ENCODE measurements at places on chromosomes 5 and 9.
A peak's percentile ranks its signal among the peaks of the same experiment; 100 is the strongest.

- DNase-seq, result no peak
These were observed 706.4 kb downstream of the SEMA5A start for GRCh38 chr5:8839361-8840055.

GRCh38 chr9:106958955-106959657 is 96.1 kb downstream of the ZNF462 start:
- DNase-seq, result no peak

GRCh38 chr9:77455312-77455927 is 192.7 kb downstream of the GNA14 start:
- no peak for DNase-seq

GRCh38 chr5:119309326-119309725 is 46.5 kb upstream of the TNFAIP8 start:
- no peak for DNase-seq

GRCh38 chr9:130398487-130399240 is 46.1 kb upstream of the ASS1 start:
- DNase-seq, result no peak

DNA sequence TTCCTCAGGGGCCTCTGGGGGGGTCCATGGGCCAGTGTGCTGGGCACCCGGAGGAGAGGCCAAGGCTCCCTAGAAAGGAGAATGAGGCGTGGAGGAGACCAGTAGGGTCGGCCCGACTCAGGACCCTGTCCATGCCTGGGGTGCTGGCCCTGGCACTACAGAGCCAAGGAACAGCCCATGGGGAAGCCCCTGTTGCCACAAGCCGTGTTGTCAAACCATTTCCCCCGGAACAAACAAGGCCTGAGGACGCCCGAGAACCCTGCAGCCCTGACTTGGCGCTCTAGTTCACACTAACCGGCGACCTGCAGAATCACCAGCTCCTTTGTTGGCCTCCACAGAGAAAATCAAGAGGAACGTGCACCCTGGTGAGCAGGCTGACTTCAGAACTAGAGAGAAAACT is 41.6 kb upstream of the SLC12A7 start:
- DNase-seq, result no peak

DNA sequence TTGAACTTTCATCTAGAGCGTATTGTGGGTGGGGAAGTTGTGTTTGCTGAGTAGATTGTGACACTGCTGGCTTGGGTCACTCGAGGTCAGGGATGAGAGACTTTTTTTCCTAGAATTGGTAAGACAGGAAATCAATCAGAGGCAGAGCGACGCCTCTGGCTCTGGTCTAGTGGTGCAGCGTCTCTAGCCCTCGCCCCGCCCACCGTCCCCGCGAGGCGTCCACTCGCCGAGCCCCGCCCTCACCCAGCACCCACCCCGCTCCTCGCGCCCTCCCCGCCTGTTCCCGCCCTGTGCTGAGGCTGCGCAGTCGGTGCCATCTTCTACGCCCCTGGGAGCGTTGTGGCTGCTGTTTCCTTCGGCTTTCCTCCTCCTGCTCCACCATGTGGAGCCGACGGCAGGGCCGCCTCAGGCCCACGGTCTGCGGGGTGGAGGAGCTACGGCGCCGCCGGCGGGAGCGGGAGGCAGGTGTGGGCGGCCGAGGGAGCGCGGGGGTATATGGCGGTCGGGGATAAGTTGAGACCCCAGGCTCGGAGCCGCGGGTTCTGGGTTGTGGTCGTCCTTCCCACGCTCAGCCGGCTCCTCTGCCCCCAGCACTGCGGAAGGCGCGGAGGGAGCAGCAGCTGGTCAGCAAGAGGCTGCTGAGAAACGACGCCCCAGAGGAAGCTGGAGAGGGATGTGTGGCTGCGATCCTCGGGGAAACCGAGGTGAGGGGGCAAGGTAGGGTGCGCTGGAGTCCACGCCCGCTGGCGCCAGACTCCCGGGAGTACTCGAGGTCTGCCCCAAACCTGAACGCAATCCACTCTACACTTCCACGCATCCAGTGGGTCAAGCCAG is at the start of gene TMCO6:
Gene TMCO6 (plus strand): TSS at position 304 of the 834 bp plus-strand sequence. CDS start 77 bp downstream, at position 381.
- peak; percentile 82 for DNase-seq

GRCh38 chr5:154199263-154199662 is 8.7 kb downstream of the GALNT10 start:
- DNase-seq, result no peak

- DNase-seq, result no peak
These were observed 206.0 kb upstream of the DMRTA1 start for GRCh38 chr9:22240619-22241018.

DNA sequence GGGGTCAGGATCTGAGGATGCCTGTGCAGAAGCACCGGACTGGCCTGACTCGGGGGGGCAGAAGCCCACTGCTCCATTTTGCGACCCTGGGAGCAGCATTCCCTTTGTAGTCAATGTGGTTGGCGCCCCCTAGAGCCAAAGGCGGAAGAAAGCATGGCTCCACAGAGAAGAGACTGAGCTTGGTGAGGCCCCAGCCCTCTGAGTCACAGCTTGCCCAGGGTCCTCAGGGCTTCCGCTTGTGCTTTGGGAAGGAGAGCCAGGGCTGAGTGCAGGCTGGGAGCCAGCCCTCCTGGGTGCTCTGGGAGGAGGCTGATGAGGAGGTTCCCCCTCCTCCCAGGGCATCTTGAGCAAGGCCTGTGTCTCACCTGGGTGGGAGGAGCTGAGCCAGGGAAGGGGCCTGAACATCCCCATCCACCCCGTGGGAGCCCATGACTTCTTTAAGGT is 5.5 kb upstream of the AQP3 start:
- DNase-seq, result no peak

- no peak for DNase-seq
These were observed 162.5 kb downstream of the ZNF462 start for GRCh38 chr9:107025260-107026035.

DNA sequence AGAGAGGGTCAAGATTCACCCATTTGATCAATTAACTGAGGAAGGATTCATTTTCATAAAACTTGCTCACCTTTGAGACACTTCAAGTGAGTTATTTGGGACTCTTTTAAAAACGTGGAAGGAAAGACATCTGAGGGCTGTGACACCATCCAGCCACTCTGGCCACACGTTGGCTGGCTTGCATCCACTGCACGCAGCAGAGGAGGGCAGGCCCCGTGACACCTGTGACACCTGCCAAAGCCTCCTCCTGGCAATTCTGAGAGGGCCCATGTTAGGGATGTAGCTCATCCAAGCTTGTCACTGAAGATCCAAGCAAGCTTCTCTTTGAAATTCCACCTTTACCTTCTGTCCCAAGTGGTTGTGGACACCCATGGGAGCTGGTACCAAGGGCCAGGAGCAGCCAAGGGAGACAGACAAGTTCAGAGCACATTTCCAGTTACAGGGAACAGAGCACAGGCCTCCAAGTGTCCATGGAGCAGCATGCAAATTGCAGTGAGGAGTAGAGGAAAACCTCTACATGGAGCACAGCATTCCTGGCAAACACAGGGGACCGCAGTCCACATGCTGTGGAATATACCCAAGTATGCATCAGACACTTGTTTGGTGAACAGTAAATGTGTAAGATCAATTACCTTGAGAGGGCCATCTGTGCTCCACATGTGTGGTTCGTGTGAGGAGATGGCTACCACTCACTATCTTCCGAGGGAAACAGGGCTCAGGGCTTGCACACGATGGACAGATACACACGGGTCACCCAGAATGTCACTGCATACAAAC is 4.8 kb downstream of the PRSS3 start:
- DNase-seq, result no peak

DNA sequence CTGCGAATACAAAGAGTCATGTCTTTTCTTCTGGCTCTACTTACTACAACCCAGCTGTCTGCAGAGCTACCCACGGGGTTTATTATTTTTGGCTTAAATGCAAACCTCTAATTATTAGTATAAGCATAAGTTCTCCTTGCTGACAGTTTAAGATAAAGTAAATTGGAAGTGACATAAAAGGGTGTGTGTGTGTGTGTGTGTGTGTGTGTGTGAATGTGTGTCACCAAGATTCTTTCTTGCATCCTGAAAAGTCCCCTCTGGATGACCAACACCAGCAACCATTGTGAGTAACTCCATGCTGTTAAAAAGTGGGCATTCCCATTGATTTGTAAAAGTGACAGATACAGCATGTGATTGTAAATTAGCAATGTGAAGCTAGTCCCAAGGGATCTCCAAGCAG is 803.8 kb upstream of the ZNF608 start:
- no peak for DNase-seq

GRCh38 chr5:94024101-94024500 is 282.7 kb upstream of the POU5F2 start:
- DNase-seq, result no peak

- DNase-seq, result no peak
These were observed 5.0 kb downstream of the FAM163B start for GRCh38 chr9:133604214-133604613.

GRCh38 chr5:139091439-139092156 is 106.6 kb downstream of the SIL1 start:
- no peak for DNase-seq

DNA sequence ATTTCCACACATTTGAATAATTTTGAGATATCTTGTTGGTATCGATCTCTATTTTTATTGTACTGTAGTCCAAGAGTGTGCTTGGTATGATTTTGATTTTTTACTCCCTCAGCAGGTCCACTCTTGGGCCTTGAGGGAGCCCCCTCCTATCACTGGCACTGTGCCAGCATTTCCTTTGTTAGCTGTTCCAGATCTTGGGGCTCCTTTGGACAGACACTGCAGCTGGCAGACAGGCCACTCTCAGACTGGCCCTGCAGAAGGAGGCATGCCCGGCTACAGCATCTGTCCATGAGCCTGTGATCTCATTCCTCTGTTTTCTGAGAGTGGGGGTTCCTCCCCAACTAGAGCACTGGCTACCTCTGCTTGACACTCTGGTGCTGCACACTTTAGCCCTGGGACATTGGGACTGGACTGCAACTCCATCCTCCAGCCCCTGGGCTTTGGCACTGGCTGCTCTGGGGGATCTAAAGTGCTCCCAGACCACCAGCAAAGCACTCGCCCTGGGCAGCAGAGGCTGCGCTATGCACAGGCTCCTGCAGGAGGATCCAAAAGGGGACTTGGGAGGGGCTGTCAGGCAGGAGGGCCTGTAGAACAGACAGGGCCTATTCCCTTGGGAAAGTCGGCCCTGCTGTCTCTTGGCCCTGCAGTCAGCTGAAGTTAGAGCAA is 271.3 kb upstream of the DMAC1 start:
- no peak for DNase-seq

GRCh38 chr9:129493002-129493705 is 127.7 kb downstream of the C9orf50 start:
- DNase-seq, result no peak

GRCh38 chr9:113631137-113631765 is 167.7 kb downstream of the RGS3 start:
- DNase-seq, result no peak

GRCh38 chr9:131279196-131279862 is 3.0 kb upstream of the FAM78A start:
- no peak for DNase-seq

All from NCI-H2029 treated with DMSO at 0.1 percent for 48 hours (cell line).